ENCODE measurements at places on chromosomes 16 and 17. TPM values are rescaled to one million over a fixed set of nuclear protein-coding genes. Genes with fewer than 3 reads are reported as not detected.

The CDT1 gene
- total RNA-seq, result 0.46 TPM

The CCL5 gene
- 2.6 TPM for total RNA-seq

The GPR139 gene
- total RNA-seq, result not detected

The ACSM2A gene
- total RNA-seq, result not detected

The MYH2 gene
- 0.22 TPM for total RNA-seq

The IL21R gene
- 1.4 TPM for total RNA-seq

The CDK3 gene
- total RNA-seq, result 2.7 TPM

The GRAP gene
- 2.9 TPM for total RNA-seq

The CACNG3 gene
- total RNA-seq, result not detected

The NOG gene
- not detected for total RNA-seq

The KRTAP4-9 gene
- total RNA-seq, result not detected

The CDH1 gene
- total RNA-seq, result 0.13 TPM

The MYH8 gene
- 0.05 TPM for total RNA-seq

The ADAP2 gene
- total RNA-seq, result 6.8 TPM

All from cardiac septum (tissue), 1 donor.